ENCODE measurements at places on chromosomes 2 and 18.
A peak's percentile ranks its signal among the peaks of the same experiment; 100 is the strongest.

DNA sequence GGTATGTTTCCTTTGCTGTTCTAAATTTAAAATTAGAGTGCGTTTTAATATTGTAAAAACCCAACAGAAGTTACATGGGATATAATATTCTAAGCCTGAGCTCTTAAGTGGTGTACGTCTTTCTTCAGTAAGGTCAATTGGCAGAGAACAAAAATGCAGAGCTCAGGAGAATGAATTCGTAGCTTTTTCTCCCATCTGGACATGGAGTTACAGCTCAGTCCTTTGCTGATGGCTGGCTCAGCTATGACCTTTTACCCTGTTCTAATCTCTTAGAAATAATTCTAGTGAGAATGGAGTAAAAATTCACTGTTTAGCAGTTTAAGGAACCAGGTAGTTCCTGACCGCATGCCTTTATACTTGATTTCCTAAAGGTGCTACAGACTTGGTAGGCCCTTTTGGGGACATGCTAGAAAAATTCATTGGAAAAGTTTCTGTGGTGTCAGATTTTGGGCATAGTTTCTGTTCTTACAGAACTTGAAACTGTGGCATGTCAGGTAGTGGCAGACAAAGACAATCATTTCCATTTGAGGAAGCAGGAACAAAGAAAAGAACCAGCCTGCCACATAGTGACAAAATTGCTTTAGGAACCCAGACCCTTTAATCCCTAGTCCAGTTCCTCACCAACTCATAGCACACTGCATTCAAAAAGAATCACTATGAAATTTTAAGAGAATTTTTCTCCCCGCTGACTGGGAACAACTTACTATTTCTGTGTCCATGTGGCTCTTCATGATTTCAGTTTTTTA lies 566.8 kb upstream of the ZNF804A start:
- DNase-seq = no peak

DNA sequence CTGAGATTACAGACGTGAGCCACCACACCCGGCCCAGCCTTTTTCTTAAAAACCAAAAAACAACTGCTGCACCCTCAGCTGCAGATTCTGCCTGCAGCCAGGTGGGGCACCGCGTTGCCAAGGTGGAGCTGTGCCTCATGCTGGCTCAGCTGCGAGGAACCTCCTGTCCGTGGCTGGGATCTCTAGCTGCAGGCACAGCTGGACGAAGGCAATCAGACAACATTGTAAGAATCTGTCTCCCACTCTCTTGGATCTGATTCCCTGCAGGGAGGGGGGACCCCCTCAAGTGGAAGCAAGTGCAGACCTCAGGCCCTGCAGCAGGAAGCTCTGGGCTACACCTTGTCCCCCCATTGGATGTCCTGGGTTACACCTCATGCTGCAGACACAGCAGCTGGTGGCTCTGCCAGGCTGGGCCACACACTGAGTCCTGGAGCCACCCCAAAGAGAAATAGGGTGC lies 24.1 kb downstream of the CIDEA start:
- DNase-seq = no peak

- DNase-seq = no peak
These were observed 105.6 kb upstream of the STK17B start for GRCh38 chr2:196277002-196277401.

DNA sequence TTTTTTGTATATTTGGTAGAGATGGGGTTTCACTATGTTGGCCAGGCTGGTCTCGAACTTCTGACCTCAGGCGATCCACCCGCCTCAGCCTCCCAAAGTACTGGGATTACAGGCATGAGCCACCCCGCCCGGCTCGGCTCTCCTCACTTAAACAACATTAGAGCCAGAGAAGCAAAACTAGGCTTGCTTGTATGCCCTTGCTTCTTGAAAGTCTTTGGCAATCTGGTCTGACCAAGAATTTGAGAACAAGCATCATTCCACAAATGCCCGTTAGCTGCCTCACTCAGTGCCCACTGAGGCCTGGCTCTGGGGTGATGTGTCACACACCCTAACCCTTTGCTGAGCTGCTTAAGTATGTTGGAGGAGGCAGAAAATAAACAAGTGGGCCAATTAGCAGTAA lies 33.5 kb downstream of the SOWAHC start:
- DNase-seq = no peak

DNA sequence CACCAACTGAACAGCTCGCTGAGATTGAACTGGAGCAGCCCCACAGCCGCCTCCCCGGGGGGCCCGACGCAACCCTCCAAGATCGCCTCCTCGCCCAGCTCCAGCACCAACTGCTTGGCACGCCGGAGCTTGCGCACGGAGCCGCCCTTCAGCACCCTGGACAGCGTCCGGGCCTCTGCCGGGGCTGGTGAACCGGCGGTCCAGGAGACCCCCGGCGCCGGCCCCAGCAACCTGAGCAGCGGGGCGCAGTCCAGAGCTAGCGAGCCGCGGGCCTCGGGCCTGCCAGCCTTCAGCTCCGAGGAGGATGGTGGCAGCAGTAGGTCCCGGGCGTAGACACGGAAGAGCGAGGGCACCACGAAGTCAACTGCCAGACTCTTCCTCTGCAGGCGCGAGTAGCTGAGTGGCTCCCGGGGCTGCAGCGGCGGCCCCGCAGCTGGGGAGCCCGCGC lies 1.2 kb downstream of the ALK start:
- DNase-seq = peak; percentile 27

DNA sequence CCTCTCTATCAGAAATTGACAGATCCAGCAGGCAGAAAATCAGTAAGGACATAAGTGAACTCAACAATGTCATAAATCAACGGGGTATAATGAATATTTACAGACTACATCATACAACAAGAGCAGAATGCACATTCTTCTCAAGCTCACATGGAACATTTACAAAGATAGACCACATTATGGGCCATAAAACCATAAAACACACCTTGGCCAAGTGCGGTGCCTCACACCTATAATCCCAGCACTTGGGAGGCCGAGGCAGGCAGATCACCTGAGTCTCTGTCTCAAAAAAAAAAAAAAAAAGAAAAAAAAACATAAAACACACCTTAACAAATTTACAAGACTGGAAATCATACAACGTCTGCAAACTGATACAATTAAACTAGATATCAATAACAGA lies 36.7 kb downstream of the FBXO15 start:
- DNase-seq = no peak

- no peak for DNase-seq
These were observed 39.6 kb downstream of the HDHD2 start for GRCh38 chr18:47110492-47111274.

GRCh38 chr2:64262071-64262470 lies 117.9 kb upstream of the PELI1 start:
- no peak for DNase-seq

- DNase-seq = no peak
These were observed 221.2 kb downstream of the KLHL29 start for GRCh38 chr2:23606196-23606595.

DNA sequence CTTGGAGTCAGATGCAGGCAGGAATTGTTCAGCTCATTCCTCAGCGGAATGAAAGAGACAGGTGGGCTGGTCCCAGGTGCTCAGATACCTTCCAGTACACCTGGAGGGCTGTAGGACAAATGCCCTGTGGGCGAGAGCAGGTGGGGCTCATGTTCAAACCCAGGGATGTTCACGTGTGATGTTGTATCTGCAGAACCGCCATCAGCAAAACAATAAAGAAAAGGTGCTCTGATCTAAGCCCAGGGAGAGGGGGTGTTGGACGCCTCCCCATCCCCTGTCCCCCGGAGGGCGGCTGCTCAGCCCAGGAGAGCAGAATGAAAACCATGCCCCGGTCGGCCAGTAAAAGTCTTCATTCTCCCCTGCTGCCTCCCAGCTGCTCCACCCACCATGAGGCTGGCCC lies 197.4 kb downstream of the HAUS1 start:
- DNase-seq = no peak

DNA sequence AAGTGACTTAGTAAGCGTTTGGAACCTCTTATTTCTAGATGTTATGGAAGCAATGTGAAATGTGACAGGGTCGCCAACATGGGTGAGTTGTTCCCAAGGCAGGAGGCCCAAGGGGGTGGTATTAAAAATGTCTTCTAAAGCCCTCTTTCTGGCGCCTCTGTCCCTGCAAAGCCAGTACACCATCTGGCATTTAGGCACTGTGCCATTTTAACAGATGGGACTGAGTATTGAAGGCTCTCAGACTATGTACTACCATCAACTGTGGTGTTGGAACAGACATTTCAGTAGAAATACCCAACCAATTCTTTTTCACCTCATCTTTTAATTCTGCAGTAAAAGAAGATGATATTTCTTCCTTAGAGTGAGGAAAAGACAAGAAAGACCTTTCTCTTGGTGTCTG lies 384.5 kb upstream of the MMADHC start:
- DNase-seq = no peak

GRCh38 chr2:107932488-107932887 lies 53.8 kb upstream of the SLC5A7 start:
- DNase-seq = no peak

DNA sequence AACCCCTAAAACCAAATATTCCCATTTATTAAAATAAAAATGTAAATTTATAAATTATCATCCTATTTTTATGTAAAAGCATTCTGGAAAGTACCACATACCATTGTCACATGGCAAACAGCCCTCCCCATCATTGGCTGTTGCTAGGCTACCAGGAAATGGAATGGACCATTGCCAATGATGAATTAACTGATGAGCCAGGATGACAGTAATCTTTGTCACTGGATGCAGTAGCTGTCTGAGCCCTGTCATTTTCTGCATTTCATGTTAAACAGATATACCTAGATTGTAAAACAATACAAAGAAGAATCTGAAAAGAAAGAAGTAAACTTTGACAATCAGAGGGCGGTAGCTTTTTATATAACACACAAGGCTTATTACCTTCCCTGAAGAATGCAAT lies 641.4 kb downstream of the BCL11A start:
- no peak for DNase-seq

GRCh38 chr2:228866781-228867180 lies 404.3 kb downstream of the PID1 start:
- DNase-seq = no peak

GRCh38 chr18:57909620-57910019 lies 106.5 kb upstream of the ATP8B1 start:
- DNase-seq = no peak

DNA sequence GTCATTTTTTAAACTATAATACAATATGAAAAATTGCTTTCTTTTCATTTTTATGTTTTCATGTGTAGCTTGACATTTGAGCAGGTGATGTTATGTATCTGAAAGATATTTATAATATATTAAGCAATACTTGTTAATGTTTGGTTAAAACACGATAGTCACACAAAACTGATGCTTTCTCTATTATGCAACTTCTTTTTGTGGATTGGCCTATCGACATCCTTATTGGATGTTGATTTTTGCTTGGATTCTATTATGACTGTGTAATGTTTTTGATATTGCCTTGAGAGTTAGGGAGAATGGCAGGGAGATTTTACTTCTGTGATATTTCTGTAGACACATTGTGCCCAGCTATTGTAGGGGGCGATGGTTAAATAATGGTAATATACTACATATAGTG lies 128.0 kb downstream of the ZNF407 start:
- no peak for DNase-seq

DNA sequence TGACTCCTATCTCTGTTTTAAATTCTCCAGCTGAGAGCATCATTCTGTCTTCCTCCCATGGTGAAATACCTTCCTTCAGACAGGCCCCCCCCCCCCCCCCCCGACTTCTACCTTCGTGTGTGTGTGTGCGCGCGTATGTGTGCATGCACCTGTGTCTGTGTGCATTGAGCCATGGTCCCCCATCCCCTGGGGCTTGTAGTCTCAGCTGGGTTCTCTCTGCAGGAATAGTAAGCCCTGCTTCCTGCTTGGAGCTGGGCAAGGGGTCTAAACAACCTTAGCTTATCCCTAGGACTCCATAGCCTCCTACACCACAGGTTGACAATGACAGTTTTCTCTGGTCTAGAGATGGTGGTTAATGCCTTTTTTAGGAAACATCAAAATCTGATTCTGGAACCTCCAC lies 427.5 kb upstream of the KLHL29 start:
- DNase-seq = no peak

GRCh38 chr2:240647503-240648154 lies 22.3 kb downstream of the GPR35 start:
- no peak for DNase-seq

GRCh38 chr2:207279520-207279919 lies 113.8 kb upstream of the KLF7 start:
- DNase-seq = no peak

DNA sequence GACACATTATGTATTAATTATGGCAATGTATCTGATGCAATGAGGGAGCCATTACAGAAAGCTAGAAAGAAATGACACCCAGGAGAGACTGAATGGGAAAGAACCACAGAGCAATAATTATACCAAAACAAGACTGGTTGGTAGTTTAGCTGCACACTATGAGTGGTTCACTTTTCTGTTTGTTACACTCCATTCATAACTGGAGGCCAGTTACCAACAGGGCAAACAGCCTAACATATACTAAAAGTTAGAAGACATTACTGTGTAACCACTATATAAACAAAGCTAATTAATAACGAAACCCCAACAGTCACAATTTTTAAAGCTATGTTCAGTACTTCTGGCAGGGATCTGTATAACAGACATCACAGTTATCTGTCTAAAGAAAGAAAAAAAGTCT lies 49.4 kb downstream of the NBAS start:
- DNase-seq = no peak

- DNase-seq = no peak
These were observed 36.0 kb downstream of the RMC1 start for GRCh38 chr18:23539296-23539695.
